SHP77 (cell line): ENCODE measurements at places on chromosomes 11 and 22.

DNA sequence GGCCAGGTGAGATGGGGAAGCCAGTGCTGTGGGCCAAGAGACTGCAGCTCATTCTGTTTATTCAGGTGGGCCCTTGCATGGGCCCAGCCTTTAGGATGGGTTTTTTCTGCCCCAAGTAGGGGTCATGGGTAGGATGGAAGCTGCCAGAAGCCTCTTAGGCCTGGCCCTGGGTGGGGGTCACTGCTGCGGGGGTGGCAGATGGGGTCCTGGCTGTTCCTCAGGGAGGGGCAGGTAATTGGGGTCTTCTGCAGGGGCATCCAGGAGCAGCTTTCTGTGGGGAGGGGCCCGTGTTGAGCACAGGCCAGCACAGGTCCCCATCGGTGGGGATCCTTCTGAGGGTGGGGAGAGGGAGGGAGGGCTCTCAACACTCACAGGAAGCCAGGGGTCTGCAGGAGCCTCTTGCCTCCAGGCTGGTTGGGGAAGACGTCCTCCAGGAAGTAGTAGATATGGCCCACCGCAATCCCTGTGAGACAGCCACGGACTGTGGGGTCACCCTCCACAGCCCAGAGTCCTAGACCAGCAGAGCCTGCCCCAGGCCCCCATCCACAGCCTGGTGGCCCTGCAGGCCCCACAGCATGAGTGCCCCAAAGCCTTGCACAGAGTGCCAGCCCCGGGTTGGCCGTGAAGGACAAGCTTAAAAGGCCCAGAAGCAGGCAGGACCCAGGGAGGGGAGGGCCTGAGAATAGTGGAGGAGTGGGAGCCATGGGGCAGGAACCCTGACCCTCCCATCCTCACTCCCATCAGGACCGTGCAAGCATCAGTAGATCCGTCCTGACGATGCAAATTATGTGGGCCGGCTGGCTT, 1.9 kb downstream of the DERL3 start:
- DNase-seq = no peak

- DNase-seq = no peak
Measured at GRCh38 chr22:36350751-36351594, 36.8 kb downstream of the MYH9 start.

DNA sequence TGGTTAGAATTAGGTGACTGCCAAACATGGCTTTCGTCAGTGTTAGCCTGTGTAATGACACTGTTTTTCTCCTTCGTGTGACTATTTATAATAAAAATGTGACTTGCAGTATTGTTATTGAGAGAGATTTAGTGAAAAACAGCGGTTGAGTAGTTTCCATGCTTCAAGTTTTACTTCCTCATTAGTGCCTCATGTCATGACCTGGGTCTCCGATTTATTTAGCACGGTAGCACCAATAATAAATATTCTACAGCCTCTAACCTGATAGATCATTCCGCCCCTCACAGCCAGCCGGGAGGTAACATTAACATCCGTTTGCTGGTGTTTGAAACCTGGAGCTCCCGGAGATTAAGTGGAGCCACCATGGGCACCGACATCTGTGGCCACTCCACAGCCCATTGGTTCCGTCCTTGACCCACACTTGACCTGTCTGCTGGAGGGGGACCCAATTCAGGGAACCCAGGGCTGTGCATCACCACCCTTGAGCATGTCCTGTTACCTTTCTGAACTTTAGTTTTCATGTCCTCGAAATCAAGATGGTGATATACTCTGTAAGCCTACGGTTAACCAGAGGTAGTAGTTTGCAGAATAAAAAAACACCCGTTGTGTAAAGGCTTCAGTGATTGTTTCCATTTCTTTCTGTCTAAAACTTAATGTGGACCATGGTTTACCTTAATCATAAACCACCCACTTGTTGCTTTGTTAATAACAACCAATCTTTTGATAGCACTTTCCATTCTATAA, 104.1 kb downstream of the ATXN10 start:
- no peak for DNase-seq

DNA sequence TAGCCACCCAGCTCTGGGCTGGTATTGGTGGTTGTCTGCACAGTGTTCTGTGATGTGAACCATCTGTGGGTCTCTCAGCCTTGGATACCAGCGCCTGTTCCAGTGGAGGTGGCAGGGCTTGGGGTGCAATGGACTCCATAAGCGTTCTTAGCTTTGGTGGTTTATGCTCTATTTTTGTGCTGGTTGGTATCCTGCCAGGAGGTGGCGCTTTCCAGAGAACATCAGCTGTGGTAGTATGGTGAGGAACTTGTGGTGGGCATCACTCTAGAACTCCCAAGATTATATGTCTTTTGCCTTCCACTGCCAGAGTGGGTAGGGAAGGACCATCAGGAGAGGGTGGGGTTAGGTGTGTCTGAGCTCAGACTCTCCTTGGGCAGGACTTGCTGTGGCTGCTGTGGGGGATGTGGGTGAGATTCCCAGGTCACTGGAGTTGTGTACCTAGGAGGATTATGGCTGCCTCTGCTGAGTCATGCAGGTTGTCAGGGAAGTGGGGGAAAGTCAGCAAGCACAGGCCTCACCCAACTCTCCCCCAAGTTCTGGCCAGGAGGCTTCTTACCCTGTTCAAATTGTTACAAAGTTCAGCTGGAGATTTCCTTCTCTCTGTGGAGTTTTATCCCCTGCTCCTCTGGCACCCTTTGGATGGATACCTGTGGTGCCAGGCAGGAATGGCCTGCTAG, 47.2 kb downstream of the MRGPRX2 start:
- DNase-seq = no peak

DNA sequence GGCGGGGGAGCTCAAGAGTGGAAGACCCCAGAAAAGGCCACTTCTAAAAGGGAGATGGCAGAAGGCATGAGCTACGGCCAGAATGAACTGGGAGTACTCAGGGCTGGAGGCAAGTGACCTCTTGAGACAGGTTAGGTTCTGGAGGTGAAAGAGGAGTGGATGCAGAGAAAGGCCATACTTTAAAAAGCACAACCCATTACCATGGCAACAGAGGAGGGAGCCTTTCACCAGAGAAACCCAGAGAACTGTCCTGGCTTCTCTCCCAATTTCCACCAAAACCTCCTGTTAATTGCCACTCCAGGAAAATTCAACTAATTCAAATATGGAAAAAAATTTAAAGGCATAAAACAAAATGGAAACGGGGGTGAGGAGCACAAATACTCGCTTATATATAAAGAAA, 15.8 kb downstream of the A4GALT start:
- DNase-seq = no peak

DNA sequence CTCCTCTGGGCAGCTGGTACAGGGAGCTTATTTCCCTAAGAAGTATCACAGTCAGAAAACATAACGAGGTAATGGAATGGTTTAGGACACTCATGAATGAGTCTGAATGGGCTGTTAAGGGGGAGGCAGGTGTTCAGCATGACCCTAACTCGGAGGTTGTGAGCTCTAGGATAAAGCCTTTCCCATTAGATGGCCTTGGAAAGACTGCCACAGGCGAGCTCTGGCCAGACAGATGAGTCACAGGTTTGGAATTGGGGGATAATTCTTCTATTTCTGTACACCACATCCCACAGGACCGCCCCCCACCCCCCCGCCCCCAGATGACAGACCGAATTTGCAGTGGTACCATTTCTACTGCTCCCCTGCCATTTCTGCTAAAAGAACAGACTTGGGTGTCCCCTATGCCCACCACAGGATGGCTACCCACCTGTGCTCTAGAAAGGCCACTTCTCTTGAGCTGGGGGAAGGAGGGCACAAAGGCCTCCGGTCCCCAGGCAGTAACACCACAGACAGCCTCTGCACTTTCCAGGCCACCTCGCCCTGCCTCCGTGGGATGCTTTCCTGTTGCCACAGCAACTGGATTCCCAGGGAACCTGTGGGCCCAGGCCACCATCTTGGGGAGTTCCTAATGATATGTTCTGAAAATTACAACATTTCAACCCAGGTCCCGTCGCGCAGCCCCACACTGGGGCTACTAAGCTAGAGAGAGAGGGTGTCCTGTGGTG, 76.7 kb downstream of the TRIM29 start:
- DNase-seq = no peak

DNA sequence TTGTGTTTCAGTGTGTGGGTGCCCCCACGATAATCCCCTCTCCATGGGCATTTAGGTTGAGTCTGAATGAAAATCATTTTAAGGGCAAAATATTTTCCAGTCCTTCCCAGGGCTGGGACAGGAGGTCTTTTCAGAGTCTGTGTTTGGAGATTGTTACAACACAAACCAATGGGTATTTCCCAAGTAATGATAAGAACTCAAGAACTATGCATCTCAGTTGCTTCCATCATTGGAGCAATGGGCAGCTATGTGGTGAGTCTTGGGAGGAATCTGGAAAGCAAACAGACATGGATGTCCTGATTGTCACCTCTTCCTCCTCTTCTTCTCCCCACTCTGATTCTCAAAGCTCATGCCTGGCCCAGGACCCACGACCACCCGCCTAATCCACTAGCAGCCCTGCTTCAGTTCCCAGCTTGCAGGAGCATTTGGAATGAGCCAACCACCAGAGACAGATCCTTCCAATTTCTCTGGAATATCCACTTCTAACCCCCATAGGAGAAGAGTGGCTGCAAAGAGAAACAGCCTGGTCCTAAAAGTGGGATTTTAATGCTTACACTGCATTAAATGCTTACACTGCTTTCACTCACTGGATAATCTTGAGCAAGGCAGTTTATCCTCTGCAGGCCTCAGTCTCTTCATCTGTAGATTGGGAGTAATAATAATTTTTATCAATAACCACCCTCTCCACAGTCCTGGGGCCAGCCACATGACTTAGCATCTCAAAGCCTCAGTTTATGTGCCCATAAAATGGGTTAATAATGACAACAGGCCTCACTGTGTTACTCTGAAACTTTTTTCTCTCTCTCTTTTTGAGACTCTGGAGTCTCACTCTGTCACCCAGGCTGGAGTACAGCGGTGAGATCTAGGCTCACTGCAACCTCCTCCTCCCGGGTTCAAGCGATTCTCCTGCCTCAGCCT, 404.3 kb downstream of the MN1 start:
- DNase-seq = no peak

DNA sequence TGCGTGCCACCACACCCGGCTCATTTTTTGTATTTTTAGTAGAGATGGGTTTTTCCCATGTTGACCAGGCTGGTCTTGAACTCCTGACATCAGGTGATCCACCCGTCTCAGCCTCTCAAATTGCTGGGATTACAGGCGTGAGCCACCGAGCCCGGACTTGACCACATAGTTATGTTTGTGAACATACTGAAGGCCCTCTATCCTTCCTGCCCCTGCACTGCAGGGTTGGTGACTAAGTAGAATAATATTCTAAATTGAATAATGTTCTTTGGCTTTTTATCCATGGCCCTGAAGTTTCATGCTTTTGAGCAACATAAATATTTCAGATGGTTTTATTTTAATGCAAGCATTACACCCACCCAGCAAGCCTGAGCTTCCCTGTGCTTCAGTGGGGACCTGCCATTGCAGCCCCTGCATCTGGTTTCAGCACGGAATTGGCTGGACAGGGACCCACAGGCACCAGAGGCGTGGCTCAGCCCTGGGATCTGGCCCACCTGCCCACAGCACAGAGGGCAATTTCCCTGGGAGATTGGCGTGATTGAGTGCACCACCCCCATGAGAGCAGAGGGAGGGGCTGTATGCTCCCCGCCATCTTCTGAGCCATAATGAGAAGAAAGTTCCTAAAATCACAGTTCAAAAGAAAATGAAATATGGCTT, 460.5 kb downstream of the BRD1 start:
- DNase-seq = no peak

- DNase-seq = no peak
Measured at GRCh38 chr11:34706709-34707461, 86.0 kb downstream of the EHF start.

- no peak for DNase-seq
Measured at GRCh38 chr22:27871306-27872014, 47.6 kb downstream of the PITPNB start.

- no peak for DNase-seq
Measured at GRCh38 chr11:116263019-116263418, 509.8 kb downstream of the BUD13 start.

- DNase-seq = no peak
Measured at GRCh38 chr11:12137005-12137690, 26.8 kb downstream of the MICAL2 start.

DNA sequence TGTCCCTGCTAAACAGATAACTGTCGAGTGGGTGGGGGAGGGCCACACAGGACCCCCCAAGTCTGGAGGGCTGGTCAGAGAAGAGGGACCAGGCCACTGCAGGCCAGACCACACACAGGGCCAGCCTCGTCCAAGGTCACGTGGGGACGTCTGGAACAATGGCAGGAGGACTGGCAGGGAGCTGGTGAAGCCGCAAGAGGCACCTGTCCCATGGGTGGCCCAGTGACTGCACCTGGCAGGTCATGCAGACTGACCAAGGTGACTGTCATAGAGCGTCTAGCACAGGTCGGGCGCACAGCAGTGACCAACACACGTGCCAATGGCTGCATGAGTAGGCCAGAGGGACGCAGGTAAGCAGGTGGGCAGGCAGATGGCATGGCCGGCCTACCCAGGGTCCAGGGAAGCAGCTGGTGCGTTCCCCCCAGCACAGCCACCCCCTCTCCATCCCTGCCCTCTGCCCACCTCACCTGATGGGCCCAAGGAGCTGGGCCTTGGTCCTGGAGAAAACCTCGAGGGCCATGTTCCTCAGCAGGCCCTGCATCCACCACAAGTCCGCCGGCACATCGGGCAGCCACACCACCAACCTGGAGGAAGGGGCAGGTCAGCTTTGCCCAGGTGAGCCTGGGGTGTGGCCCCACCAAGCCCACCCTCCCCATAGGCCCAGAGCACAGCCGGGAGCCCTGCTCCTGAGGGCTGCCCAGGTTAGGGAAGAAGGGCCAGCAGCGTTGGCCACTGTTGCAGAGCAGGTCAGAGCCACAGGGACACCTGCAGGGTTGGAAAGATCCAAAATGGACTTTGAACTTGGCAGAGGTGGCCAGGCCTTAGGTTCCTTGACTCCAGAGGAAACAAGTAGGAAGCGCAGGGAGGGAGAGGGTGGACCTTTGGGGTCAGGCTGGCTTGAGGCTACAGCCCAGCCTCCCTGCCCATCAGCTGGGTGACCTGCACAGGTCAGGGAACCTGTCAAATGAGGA, 10.4 kb downstream of the PNPLA5 start:
- DNase-seq = no peak

- no peak for DNase-seq
Measured at GRCh38 chr11:44632466-44633123, 67.1 kb downstream of the CD82 start.

- DNase-seq = peak; percentile 31
Measured at GRCh38 chr11:22920939-22921565, 60.8 kb upstream of the CCDC179 start.

DNA sequence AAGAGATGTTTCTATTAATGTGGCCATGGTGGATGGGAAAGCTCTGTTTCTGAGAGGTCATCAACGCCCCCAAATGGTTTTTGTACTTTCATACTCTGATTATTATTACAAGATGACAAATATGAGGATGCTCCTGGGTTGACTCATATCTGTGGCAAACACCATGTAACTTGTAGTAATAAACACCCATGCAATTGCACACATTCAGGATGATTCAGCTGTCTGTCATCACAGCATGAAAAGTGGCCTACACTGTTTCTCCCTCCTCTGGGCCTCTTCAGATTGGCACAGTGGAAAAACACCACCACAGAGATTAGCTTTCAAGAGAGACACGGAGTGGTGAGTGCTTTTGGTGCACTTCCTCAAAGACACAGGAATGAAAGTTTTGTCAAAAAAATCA, 85.4 kb downstream of the MTNR1B start:
- no peak for DNase-seq
